ENCODE measurements at places on chromosomes 6 and 20.
A peak's percentile ranks its signal among the peaks of the same experiment; 100 is the strongest.

DNA sequence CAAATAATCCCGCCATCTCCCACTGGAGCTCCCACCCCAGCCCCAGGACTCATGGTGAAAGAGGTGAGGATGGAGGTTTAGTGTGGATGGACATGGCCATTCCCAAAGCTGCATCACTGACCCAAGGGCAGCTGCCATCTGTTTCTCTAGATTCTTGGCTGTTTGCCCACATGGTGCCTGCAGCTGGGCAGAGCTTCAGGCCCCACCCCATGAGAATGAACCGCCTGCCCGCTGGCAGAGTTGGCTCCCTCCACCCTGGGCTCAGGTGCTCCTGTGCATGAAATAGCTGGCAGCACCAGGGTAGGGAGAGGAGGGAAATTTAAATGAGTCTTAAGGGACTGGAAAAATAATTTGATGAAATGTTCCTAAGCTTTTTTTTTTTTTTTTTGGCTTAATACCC lies 17.4 kb downstream of the SCML4 start:
- DNase-seq = no peak

- no peak for DNase-seq
Measured at GRCh38 chr6:78589436-78589835, 277.9 kb upstream of the IRAK1BP1 start.

GRCh38 chr20:51810155-51811041 lies 8.1 kb upstream of the SALL4 start:
- no peak for DNase-seq

DNA sequence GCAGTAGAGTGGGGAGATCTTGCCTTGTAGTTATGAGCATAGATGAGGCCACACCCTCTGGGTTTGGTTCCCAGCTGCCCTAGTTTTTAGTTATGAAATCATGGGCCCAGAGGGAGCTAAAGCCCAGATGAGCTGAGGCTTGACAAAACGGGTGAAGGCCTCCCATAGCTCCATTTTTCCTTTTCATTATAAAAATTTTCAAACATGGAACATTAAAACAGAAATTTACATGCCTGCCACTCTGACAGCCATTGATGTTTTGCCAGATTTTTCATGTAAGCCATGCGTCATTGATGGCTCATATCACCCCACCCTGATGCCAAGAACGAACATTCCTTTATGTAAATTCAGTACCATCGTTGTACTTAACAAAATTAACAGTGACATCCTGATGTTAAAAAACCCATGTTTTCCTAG lies 67.9 kb downstream of the IGF2R start:
- DNase-seq = peak; percentile 18

GRCh38 chr6:101439790-101440189 lies 46.3 kb downstream of the GRIK2 start:
- DNase-seq = no peak

- peak; percentile 37 for DNase-seq
Measured at GRCh38 chr20:5689463-5689862, 60.7 kb upstream of the SHLD1 start.
